ENCODE measurements at places on chromosomes 5 and 9. TPM values are rescaled to one million over a fixed set of nuclear protein-coding genes. Genes with fewer than 3 reads are reported as not detected.

The MLANA gene
- not detected for total RNA-seq

The RNF44 gene
- total RNA-seq = 164 TPM

The DNM1 gene
- total RNA-seq = 43.7 TPM

The ZNF879 gene
- 3.9 TPM for total RNA-seq

The SERF1A gene
- total RNA-seq = 17.2 TPM

The DMRT3 gene
- total RNA-seq = not detected

The FREM1 gene
- total RNA-seq = 2.6 TPM

The KIF20A gene
- total RNA-seq = 67.1 TPM

The DEPDC1B gene
- total RNA-seq = 67.4 TPM

The MAMDC2 gene
- 15.3 TPM for total RNA-seq

The IPPK gene
- 11.4 TPM for total RNA-seq

The PCDHB16 gene
- total RNA-seq = 5.9 TPM

The TPPP gene
- total RNA-seq = 0.65 TPM

The SPINK1 gene
- 0.48 TPM for total RNA-seq

The CBY3 gene
- total RNA-seq = 1.4 TPM

The FRMD3 gene
- total RNA-seq = 1.4 TPM

The ARHGEF37 gene
- 1.8 TPM for total RNA-seq

The NDUFS6 gene
- 72.7 TPM for total RNA-seq

The PCA3 gene
- not detected for total RNA-seq

The PKD2L2 gene
- not detected for total RNA-seq

The MEGF10 gene
- 43.2 TPM for total RNA-seq

The SH3GL2 gene
- 4.9 TPM for total RNA-seq

The HAND1 gene
- total RNA-seq = not detected

The ZNG1A gene
- 43.8 TPM for total RNA-seq

The SLC45A2 gene
- total RNA-seq = not detected

Measured in H1 (cell line).